ENCODE measurements at places on chromosomes 6 and 20. TPM values are rescaled to one million over a fixed set of nuclear protein-coding genes. Genes with fewer than 3 reads are reported as not detected.

BTNL2 gene
- not detected for polyA plus RNA-seq

GRCh38 chr6:54846857-54847674 lies 495 bp downstream of the FAM83B start:
- no peak for DNase-seq

GRCh38 chr6:5435449-5435848 lies 174.1 kb downstream of the FARS2 start:
- DNase-seq = no peak

DNA sequence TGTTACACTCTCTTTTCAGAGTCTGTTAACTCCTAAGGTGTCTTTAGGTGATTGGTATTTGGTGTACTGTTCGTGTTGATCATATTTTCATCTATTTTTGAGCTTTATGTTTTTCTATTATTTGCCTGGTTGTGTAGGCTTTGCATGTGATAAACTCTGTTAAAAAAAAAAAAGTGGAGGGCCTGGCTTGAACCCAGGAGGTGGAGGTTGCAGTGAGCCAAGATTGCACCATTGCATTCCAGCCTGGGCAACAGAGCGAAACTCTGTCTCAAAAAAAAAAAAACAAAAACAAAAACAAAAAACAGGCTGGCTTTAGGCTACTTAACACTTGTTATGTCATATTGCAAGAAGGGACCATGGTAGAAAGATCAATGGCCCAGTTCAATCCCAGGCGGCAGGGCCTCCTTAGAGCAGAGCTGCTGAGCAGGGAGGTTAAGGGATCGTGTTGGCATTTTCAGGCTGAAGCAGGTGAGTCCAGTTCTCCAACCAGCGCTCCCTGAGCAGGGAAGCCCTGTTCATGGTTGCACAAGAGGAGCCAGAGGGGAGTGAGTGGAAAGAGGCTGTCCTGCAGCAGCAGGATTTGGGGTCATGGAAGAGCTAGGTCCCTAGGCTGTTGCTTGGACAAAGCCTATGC lies 8.5 kb downstream of the PYGB start:
- DNase-seq = no peak

GRCh38 chr6:139126255-139126654 lies 8.6 kb upstream of the HECA start:
- DNase-seq = no peak

BCAS1 gene
- polyA plus RNA-seq = 0.19 TPM

ARMC2 gene
- polyA plus RNA-seq = 4.4 TPM

DNA sequence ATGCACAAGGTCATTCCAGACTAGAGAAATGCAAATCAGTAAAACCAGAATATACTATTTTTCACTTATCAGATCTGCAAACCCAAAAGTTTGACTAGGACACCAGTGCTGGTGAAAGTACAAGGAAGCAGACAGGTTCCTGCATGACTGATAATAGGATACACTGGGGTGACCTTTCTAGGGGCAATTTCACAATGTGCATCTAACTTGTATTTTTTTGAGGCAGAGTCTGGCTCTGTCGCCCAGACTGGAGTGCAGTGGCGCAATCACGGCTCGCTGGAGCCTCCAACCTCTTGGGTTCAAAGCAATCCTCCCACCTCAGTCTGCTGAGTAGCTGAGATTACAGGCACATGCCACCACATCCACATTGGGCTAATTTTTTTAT lies 11.4 kb downstream of the COMMD7 start:
- DNase-seq = no peak

DNA sequence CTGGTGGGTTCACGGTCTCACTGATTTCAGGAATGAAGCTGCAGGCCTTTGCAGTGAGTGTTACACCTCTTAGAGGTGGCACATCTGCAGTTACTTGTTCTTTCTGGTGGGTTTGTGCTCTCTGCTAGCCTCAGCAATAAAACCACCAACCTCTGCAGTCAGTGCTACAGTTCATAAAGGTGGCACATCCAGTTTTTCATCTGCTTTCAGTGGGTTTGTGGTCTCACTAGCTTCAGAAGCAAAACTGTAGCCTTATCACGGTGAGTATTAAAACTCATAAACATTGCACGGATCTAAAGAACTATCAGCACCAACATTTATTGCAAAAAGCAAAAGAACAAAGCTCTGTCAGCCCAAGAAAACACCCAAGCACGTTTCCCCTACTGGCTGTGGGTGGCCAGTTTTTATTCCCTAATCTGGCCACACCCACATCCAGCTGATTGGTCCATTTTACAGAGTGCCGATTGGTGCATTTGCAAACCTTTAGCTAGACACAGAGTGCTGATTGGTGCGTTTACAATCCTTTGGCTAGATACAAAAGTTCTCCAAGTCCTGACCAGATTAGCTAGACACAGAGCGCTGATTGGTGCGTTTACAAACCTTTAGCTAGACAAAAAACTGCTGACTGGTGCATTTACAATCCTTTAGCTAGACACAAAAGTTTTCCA lies 3.4 kb upstream of the TMEM14C start:
- peak; percentile 56 for DNase-seq

TULP1 gene
- not detected for polyA plus RNA-seq

HLA-DPB1 gene
- 921 TPM for polyA plus RNA-seq

CST5 gene
- polyA plus RNA-seq = not detected
